ENCODE measurements at places on chromosomes 6 and 20. TPM values are rescaled to one million over a fixed set of nuclear protein-coding genes. Genes with fewer than 3 reads are reported as not detected.

DNA sequence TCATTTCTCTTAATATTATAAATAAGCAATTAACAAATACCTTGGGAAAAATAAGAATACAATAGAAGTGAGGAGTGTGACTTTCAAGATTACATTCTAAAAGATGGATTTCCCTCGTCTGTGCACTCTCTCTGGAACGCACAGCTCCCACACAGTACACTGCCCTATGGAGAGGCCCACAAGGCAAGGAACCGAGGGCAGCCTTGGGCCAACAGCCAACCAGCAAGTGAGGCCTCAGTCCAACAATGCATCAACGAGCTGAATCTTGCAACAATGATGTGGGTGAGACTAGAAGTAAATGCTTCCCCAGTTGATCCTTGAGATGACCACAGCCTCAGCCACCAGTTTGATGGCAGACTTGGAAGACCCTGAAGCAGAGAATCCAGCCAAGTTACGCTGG lies 34.5 kb upstream of the AVP start:
- no peak for DNase-seq

HUS1B gene
- 4.5 TPM for total RNA-seq

DNA sequence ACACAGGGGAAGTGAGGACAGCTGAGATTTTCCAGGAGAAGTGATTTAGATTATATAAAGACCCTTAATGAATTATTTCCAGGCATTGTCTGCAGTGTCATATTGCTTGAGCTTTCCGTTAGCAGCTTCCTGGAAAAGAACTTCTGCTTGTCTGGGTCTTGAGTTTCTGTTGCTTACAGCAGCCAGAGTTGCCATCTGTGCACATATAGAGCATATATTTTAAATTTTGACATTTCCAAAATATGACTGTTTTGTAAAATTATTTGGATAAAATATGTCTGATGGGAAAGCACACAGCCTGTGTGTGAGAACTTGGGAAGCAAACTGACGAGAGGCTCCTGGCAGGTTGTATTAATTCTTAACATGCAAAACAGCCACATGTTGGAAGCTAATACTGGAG lies 21.0 kb upstream of the NKX2-2 start:
- DNase-seq = no peak

VPS52 gene
- 68.3 TPM for total RNA-seq

DNA sequence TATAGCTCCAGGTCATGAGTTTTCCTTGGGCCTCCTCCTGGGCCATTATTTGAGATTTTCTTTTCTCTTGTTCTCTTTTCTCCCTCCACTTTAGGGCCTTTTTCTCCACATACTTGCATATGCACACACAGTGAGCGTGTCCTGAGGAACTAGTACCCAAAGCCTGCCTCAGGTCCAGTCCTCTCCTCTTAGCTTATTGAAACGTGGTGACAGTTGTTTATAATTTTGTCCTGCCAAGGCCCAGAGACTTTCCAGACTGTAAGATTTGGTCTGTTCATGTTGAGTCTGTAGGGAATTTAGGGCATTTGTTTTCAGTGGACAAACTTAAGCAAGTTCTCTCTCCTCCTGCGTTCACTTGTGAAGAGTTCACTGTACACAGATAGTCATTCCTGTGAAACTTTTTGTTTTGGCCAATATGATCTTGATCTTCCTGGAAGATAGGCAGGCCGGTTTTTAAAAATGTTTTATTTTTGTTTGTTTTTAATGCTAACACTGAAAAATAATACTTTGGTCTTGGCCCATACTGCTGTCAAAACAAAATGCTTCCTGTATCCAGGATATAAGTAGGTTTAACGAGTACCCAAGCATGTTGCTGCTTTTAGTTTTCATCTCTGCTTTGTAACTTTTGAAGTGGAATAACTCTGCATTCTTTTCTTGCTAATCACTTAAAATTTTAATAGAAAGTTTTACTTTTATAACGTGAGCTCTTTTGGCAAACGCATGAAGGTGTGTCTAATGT lies 20.7 kb downstream of the LRRC1 start:
- no peak for DNase-seq
